Bladder microvascular endothelial cell (primary cell): ENCODE measurements at places on chromosomes 3 and 15. TPM values are rescaled to one million over a fixed set of nuclear protein-coding genes. Genes with fewer than 3 reads are reported as not detected.

The C2CD4B gene
- total RNA-seq: 36.1 and 57.0 TPM in 2 replicates

The SLC22A13 gene
- 0.16 and 0.76 TPM in 2 replicates for total RNA-seq

The CHRM5 gene
- 0.31 TPM in 1 of 2 replicates, not detected in the other for total RNA-seq

The IQCH gene
- total RNA-seq: 0.65 and 2.5 TPM in 2 replicates

The LRRFIP2 gene
- total RNA-seq: 36.6 and 62.8 TPM in 2 replicates

The NRG4 gene
- total RNA-seq: not detected in 2 replicates

The ATP10A gene
- 0.13 and 0.49 TPM in 2 replicates for total RNA-seq

The GFM1 gene
- 64.9 and 128 TPM in 2 replicates for total RNA-seq

The ZNF592 gene
- total RNA-seq: 2.6 and 9.3 TPM in 2 replicates

The TGM5 gene
- not detected in 2 replicates for total RNA-seq

The SNX22 gene
- total RNA-seq: 0.16 and 0.25 TPM in 2 replicates

The TP63 gene
- total RNA-seq: under 0.01 and 0.31 TPM in 2 replicates

The CIP2A gene
- total RNA-seq: 19.6 and 26.0 TPM in 2 replicates

The ETV5 gene
- total RNA-seq: 8.9 and 9.9 TPM in 2 replicates

The ALCAM gene
- 50.2 and 100 TPM in 2 replicates for total RNA-seq

The CORO2B gene
- total RNA-seq: 0.32 and 2.1 TPM in 2 replicates

The CFAP100 gene
- not detected in 2 replicates for total RNA-seq

The CSPG4 gene
- total RNA-seq: 1.1 and 4.7 TPM in 2 replicates

The KLHL40 gene
- total RNA-seq: not detected in 2 replicates

The ULK3 gene
- total RNA-seq: 13.3 and 33.2 TPM in 2 replicates

The ARPP21 gene
- not detected in 2 replicates for total RNA-seq

The C3orf52 gene
- total RNA-seq: 0.32 and 11.1 TPM in 2 replicates

The CCDC13 gene
- 0.57 TPM in 1 of 2 replicates, not detected in the other for total RNA-seq

The TGM4 gene
- total RNA-seq: 0.06 TPM in 1 of 2 replicates, not detected in the other

The SLC2A2 gene
- not detected in 2 replicates for total RNA-seq

The LMAN1L gene
- 0.13 TPM in 1 of 2 replicates, not detected in the other for total RNA-seq
